ENCODE measurements at places on chromosomes 3 and 15.
A peak's percentile ranks its signal among the peaks of the same experiment; 100 is the strongest.

- DNase-seq, result no peak
Observed at GRCh38 chr15:73081321-73081958, 29.2 kb downstream of the NEO1 start.

GRCh38 chr15:42110367-42110766 lies 16.0 kb upstream of the PLA2G4D start:
- DNase-seq, result no peak

DNA sequence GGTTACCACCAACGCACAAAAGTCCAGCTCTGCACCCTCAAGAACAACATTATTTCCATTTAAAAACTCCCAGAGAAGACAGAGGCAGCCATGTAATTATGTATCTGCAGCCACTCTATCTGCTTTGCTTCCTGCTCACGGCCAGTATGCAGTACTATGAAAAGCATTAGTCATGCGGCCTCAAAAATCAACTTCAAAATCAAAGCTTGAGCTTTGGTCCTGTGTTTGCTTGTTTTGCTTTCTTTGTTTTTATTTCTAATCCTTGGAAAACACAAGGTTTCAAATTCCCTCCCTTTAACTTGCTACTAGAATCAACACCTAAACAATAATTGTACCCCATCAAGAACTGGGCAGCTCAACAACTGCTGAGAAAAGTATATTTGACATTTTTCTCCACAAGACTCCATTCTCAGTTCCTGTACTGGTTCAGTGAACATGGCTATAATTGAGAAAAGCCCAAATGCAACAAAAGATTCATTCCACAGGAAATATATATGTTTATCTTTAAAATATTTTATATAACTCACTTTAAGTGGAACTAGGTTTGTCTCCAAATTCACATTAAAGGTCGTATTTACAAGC lies 37.6 kb downstream of the GBE1 start:
- DNase-seq, result no peak

- DNase-seq, result no peak
Observed at GRCh38 chr3:127108796-127109195, 84.1 kb upstream of the PRR23E start.

DNA sequence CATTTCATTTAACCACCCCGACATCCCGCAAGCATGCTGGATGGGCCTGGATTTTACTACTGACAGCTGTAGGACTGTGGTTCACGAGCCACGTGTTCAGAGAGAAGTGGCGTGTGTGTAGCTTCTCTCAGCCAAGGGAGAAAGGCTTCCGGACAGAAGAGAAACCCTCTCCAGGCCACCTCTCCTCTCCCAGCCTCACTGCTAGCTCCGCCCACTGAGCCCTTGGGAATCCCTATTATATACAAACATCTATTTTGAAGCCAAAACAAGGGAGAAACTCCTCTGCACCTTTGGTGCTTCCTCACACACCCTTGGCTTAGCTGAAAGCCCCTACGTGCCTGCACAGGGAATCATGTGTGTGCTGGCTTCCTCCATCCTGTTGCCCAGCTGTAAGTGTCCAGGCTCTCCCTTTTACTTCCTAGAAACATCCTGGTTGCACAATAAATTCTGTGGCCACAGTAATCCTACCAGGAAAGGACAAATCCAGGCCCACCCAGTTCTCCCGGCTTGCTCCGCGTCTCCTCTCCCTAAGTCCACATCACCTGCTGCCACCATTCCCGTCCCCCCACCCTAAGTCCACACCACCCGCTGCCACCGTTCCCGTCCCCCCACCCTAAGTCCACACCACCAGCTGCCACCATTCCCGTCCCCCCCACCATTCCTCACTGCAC lies 30.5 kb downstream of the PCSK6 start:
- DNase-seq, result no peak

- DNase-seq, result no peak
Observed at GRCh38 chr3:71681224-71681668, 44.0 kb downstream of the EIF4E3 start.

GRCh38 chr15:95869920-95870319 lies 460.6 kb upstream of the NR2F2 start:
- no peak for DNase-seq

DNA sequence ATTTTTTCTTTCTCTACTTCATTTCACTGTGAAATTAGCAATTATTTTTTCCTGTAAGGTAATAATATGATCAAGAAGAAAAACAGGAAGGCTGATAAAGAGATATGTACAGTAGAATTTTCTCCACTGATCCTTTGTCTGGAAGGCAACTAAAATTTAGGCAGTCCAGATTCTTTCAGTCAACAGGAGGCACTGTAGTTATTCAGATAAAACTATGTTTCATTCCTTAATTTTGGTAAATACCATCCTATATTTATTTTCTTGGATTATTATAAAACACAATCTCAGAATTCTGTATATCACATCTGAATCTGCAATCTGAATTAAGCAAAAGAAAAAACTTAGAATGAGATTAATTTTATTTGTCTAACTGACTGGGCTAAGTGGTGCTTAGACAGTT lies 343.2 kb downstream of the LSAMP start:
- DNase-seq, result no peak

- peak; percentile 47 for DNase-seq
Observed at GRCh38 chr3:36695769-36696137, 68.6 kb downstream of the DCLK3 start.

All from GM04503 (cell line).